Left lobe of liver (tissue), 2 donors: ENCODE measurements at places on chromosomes 3 and 15. TPM values are rescaled to one million over a fixed set of nuclear protein-coding genes. Genes with fewer than 3 reads are reported as not detected.

MAN2C1 gene
- total RNA-seq, result 96.1 TPM

TMEM108 gene
- total RNA-seq, result not detected

TOP2B gene
- 24.5 TPM for total RNA-seq

PLA2G4E gene
- not detected for total RNA-seq

CCDC9B gene
- 16.6 TPM for total RNA-seq

SOX2 gene
- 0.23 TPM for total RNA-seq

PAQR5 gene
- total RNA-seq, result 0.50 TPM

TNFAIP8L3 gene
- total RNA-seq, result 1.1 TPM

DNAH12 gene
- 0.20 TPM for total RNA-seq

ST3GAL6 gene
- 41.8 TPM for total RNA-seq

TWF2 gene
- total RNA-seq, result 16.8 TPM

GOLGA8Q gene
- total RNA-seq, result 0.53 TPM

GPR149 gene
- total RNA-seq, result not detected

CADPS gene
- total RNA-seq, result 0.10 TPM

C3orf49 gene
- not detected for total RNA-seq

NIPA2 gene
- total RNA-seq, result 18.1 TPM

ALDH1L1 gene
- total RNA-seq, result 492 TPM
